Activated T-cell treated with anti-CD3 and anti-CD28 coated beads for 48 hours (primary cell): ENCODE measurements at places on chromosomes 5 and 9.
A peak's percentile ranks its signal among the peaks of the same experiment; 100 is the strongest.

GRCh38 chr5:6780802-6781391, 67.7 kb downstream of the TENT4A start:
- DNase-seq = peak; percentile 15

GRCh38 chr5:80149161-80149609, 106.7 kb downstream of the SERINC5 start:
- DNase-seq = no peak

- no peak for DNase-seq
These were observed 39.6 kb downstream of the RXRA start for GRCh38 chr9:134365791-134366222.

DNA sequence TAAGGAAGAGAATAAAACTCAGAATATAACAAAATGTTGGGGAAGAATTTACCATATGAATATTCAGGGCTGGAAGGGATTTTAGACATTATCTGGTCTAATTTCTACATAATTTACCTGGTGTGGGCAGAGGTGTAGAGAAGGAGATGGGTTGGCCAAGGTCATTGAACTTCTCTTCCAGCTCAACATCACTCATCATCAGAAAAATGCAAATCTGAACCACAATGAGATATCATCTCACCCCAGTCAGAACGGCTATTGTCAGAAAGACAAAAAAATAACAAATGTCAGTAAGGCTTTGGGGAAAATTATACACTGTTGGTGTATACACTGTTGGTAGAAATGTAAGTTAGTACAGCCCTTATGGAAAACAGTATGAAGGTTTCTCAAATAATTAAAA, 121.7 kb downstream of the PTTG1 start:
- no peak for DNase-seq

DNA sequence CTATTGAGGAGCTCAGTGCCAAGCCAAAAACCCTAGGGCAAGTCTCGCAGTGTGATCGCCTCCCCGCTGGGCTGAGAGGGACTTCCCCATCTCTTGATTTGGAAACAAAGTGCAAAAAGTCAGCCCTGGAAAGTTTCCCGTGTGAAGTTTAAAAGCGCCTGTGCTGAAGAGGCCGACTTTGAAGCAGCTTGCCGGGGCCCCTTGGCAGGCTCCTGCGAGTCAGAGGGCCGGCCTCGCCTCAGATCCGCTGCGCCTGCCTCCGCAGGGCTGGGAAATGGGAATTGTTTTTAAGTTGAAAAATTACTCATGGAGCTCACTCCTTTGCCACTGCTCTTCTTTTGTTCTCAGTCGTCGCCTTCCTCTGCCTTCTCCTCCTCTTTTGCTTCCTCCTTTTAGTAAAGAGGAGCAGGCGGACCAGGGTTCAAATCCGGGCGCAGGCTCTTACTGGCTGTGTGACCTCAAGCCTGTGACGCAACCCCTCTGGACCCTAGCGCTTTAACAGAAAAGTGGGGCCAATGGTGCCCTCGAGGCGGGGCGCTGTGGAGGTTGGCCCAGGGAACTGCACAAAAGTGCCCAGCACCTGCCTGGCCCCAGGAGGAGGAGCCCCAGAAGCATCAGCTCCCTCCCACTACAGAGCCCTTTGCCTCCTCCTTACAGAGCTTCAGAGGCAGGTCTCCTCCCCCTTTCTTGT, 14.7 kb upstream of the LHX2 start:
- DNase-seq = peak; percentile 46

DNA sequence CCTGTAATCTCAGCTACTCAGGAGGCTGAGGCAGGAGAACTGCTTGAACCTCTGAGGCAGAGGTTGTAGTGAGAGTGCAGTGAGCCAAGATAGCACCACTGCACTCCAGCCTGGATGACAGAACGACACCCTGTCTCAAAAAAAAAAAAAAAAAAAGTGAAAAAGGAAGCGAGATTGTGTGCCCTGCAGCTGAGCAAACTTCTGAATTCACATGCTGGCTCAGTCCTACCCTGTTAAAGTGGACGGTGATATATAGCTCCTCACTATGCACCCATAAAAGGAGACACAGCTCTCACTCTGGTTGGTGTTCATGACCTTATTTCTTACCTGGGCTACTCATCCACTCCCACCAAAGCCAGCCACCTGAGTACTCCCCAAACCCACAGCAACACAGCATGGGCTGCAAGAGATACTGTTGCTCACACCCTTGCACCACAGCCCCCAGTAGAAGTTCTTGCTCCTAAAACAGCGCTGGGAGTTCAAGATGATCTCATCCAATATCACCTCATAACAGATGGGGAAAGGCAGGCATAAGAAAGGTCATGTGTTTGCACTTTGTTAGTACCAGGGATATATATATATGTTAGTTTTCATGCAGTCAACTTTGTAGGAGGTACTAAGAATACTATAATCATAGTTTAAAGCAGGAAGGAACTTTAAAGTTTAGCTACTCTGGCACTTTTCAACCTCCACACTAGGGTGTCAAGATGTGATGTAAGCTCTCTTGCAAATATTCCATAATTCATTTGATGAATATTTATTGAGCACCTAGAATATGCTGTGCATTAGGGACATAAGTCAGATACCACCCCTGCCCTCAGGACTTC, 4.0 kb downstream of the TTLL11 start:
- no peak for DNase-seq

DNA sequence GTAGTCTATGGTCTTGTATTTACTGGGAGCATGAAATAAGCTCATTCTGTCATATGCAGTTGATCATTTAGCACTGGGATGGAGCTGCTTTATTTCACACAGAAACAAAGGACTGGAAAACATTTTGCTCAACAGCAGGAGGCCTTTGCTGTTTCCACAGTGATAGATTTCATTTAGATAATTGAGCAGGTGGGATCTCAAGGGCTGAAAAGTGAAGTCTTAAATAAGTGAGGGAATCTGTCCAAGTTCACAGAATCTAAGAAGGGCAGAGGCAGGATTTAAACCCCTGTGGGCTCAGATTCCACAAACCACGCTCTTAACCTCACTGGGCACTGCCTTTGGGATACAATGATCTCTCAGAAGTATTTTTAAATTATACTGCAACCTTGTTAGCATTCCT, 47.8 kb downstream of the PRLR start:
- DNase-seq = no peak

DNA sequence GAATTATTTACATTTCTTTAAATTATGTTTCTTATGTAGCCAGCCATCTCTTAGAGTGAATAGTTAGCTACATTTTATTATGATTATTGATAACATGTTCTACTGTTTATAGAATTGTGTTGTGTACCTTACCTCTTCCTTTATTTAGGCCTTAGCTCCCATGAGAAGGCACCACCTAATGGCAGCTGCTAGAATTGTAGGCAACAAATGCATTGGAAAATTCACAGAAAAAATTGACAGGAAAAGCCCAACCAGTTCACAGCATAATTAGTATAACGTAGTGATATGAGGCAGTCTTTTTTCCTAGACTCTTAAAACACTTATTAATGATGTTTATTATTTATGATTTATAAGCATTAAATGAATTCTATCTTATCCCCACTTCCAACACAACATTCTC, 175.8 kb downstream of the WDR70 start:
- peak; percentile 3 for DNase-seq

- DNase-seq = no peak
These were observed 69.7 kb downstream of the SVEP1 start for GRCh38 chr9:110509792-110510191.

GRCh38 chr5:165351342-165351741, 1845.9 kb downstream of the MAT2B start:
- no peak for DNase-seq

DNA sequence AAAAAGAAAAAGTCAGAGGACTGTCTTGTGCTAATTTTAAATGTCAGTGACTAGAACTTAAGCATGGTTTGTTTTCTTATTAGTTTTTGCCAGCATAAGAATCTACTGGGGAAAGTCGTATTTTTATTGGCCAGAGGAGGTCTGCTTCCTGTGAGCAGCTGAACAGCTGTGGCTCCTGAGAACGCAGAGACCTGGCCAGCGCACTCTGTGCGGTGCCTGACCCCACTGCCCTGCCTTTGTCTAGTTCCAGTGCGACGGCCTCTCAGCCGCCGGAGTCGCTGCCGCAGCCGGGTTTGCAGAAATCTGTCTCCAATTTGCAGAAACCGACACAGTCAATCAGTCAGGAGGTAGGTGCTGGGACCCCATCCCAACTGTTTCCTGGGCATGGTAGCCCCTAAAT, 42.5 kb downstream of the PRRC2B start:
- no peak for DNase-seq

DNA sequence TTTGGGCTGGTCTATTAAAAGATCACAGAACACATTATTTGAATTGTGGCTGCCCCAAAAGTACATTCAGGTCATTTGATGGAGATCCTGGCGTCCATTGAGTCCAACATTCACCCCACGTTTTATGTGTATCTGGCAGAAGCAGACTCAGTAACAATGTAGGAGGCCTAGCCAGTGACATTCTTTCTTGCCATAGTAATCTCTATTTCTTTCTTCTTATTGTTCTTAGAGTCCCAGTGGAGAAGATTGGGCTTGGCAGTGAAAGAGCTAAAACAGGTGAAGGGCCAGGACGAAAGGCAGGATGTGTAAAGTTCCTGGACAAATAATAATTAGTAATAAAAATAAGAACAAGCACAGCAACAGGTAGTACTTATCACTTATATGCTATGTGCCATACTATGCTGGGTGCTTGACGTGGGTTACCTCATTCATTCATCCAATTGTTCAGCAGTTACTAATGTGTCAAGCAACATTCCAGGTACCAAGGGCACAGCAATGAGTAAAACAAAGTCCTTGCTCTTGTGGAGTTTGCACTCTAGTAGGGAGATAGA, 12.6 kb upstream of the ANKH start:
- no peak for DNase-seq

DNA sequence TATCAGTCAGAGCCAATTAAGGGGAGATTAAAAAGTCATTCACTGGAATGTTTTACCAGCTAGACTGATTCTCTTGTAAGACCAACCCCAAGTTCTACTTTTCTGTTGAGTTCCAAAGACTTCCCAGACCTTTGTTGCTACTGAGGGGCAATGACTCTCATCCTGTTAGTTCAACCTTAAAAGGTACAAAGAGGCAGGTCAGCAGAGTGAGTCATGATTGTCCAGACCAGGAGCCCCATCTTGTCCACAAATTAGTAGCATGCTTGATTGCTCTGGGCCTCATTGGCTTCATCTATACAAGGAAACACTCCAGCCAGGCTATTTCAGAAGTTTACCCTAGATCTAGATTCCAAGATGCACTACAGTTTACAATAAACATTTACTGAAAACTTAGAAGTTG, 79.9 kb upstream of the IL7R start:
- DNase-seq = no peak

DNA sequence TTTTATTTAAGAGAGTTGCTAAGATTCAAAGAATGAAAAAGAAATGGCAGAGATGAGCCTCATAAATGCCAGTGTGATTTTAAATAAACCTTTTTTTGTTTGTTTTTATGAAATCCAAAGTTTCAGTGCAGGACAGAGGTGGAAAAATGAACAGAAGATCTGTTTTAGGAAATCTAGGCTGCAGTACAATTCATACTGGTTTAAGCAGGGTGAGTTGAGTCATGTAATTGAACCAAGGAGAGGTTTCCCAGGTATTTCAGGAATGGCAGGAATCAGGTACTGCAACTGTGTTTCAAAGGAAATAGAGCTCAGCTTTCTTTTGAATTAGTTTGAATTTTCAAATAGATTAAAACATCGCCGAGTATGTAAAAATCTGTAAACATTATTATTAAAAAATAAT, 3.0 kb upstream of the ANKRD31 start:
- DNase-seq = no peak

DNA sequence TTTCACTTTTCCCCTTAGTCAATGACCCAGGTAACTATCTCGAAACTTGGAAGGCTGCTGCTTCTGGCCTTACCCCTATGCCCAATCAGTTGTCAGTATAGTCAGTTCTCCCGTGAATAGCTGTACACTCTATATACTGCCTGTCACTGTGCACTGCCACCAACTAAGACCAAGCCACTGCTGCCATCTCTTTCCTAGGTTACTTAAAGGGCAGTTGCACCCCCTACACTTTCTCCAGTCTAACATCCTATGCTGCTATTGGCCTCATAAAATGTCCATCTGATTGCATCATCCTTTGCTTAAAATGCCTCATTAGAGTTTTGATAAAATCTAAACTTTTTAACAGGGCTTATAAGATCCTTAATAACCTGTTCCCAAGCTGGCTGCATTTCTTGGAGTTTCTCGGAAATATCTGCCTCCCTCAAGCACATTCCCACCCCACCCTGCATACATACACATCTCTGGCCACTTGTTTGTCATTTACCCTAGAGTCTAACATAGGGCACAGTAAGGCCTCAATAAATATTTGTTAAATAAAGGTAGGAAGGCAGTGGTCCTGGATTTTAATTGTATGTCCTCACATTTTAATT, 32.8 kb upstream of the TNFAIP8 start:
- DNase-seq = no peak

DNA sequence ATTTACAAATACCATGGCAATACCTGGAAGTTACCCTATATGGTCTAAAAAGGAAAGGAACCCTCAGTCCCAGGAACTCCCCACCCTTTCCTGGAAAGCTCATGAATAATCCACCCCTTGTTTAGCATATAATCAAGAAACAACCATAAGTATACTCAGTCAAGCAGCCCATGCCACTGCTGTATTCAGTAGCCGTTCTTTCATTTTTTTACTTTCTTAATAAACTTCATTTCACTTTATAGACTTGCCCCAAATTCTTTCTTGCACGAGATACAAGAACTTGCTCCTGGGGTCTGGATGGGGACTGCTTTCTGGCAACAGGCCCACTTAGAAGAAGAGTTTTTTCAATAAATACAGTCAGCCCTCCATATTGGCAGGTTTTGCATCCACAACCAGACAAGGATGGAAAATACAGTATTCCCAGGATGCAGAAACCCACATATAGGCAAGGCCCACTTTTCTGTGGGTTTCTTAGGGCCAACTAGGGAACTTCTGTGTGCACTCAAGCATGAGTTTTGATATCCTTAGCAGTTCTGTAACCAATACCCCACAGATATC, 2.8 kb upstream of the TBCA start:
- DNase-seq = no peak

- no peak for DNase-seq
These were observed 151.0 kb upstream of the PAPPA start for GRCh38 chr9:116002624-116003023.

DNA sequence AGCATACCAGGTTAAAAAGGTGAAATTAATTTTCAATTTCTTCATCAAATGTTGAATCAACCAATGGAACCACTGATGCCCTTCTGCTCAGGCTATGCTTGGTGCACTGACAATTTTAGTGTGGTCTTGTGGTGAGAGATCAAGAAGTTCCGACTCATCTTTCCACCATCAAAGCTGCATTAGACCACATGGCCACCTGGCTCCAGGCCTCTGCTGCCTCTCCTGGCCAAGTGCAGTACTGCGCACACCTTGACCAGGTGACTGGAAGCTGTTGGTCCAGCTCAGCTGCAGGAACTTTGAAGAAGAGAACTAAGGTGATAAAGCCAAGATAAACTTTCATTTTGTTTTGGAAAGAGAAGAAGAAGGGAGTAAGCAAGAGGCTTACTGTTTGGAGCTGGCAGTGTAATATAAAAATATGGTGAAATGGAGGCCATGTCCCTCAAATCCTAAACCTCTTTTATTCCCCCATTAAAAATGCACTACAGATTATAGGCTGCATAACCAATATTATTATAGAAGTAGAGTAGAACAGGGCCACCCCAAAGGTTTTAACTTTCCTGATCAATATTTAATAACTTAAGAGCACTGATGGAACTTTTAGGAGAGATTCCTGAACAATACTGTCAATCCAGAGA, 315.5 kb upstream of the C9orf72 start:
- DNase-seq = peak; percentile 52

GRCh38 chr9:109862452-109862851, 82.5 kb downstream of the PALM2AKAP2 start:
- no peak for DNase-seq

- no peak for DNase-seq
These were observed 27.9 kb downstream of the MED10 start for GRCh38 chr5:6350277-6351090.

GRCh38 chr5:172637110-172637580, 3.9 kb upstream of the NEURL1B start:
- no peak for DNase-seq
